AG04450 (cell line): ENCODE measurements at places on chromosomes 1 and 21. TPM values are rescaled to one million over a fixed set of nuclear protein-coding genes. Genes with fewer than 3 reads are reported as not detected.

- no peak for DNase-seq
These were observed 95.3 kb downstream of the ABCA4 start for GRCh38 chr1:94025383-94026340.

DNA sequence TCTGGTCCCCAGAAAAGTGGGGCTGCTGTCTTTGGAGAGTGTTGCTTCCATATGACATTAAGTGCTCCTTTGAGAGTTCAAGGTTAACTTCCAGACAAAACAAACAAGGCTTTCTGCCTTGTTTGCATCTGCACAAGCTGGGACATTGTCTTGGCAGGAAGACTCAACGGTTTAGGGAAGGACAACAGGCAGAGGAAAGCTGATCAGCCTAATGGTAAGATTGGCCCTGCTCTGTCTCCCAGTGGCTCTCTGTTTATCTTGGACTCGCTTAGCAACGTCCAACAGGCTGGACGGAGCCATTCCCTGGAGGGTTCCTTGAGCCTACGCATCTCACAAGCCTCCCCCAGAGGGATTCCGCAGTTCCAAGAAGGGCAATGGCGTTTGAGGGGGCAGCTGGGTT, 62.2 kb upstream of the SLC44A3 start:
- no peak for DNase-seq

GRCh38 chr1:167488786-167489185, 29.5 kb downstream of the CD247 start:
- no peak for DNase-seq

- no peak for DNase-seq
These were observed 93.8 kb upstream of the CCDC190 start for GRCh38 chr1:162954824-162955223.

DNA sequence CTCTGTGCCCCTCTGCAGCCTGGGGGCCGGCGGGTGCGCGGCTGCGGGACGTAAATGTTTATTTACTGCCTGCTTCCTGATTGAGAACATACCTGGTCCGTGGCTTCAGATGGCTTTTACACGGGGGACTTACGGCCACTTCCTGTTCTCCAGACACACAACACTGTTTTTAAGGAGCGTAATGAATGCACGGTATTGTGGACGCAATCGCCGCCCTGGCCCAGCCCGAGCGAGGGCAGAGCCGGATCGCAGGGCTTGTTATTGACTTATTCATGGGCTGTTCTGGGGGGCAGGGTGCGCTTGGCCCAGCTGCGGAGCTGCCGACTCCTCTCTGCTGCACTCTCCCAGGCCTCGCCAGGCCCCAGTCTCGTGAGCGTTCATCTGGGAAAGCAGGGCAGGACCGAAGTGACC, 52.8 kb upstream of the ACTRT2 start:
- DNase-seq = no peak

DNA sequence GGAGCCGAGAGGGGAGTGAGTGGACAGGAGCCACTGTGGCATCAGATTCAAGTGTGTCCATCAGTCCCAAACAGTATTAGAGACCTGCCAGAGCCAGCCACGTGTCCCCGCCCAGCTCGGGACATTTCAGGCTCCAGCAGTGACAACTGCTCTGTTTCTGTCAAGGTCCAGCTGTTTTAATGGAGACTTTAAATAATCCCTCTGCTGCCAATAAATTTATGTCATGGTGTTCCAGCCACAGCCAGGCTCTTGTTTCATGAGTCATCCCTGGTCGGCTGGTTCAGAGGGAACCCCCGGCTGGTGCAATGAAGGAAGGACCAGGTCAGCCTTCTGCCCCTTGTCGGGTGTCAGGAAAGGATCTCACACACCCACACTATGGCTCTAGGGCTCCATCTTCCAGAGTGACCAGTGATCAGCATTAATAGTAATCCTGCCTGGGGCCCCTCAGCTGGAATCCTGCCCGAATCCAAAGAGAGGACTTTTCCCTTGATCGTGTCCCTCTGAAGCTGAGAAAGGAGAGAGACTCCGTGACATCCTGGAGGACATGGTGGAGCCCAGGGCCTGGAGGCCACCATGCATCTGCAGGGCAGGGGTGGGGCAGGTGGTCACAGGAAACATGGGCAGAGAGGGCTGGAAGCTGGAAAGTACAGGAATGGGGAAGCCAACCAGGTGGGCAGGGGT, 197.3 kb downstream of the MATN1 start:
- no peak for DNase-seq

DNA sequence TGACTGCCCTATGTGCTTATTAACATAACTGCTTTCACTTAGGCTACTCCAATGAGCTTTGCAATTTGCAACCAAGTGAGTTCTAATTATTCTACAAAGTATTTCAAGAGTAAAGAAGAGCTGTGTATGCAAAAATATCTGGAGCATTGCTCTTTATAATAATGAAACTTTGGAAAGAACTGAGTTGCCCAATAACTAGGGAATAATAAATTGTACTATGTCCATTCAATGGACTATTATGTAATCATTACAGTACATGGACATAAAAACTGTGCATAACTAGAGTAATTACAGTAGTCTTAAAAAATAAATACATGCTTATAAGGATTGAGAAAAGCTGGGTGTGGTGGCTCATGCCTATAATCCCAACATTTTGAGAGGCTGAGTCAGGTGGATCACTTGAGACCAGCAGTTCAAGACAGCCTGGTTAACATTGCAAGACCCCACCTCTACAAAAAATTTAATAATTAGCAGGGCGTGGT, 70.3 kb upstream of the JAK1 start:
- no peak for DNase-seq

The REN gene
- polyA plus RNA-seq = 0.72 and 0.94 TPM in 2 replicates

The IGSF3 gene
- polyA plus RNA-seq = 0.05 and 0.06 TPM in 2 replicates

The FNBP1L gene
- 17.9 and 24.1 TPM in 2 replicates for polyA plus RNA-seq

The IL19 gene
- polyA plus RNA-seq = 0.07 TPM in 1 of 2 replicates, not detected in the other

The RNU1-1 gene
- under 0.01 TPM in 1 of 2 replicates, not detected in the other for polyA plus RNA-seq

The CORT gene
- not detected in 2 replicates for polyA plus RNA-seq
